Activated CD4-positive, alpha-beta memory T cell treated with anti-CD3 and anti-CD28 coated beads, Interleukin-2, amount 10 ng/mL, durations not matched to agents 7 days and 5 days (primary cell): ENCODE measurements at places on chromosomes 1 and 21. TPM values are rescaled to one million over a fixed set of nuclear protein-coding genes. Genes with fewer than 3 reads are reported as not detected.

Gene FCRL6
- total RNA-seq = not detected

Gene TTC22
- total RNA-seq = 20.9 TPM

Gene TAL1
- total RNA-seq = not detected

Gene TFF3
- total RNA-seq = not detected

Gene RNU1-1
- 1,691 TPM for total RNA-seq
